ENCODE measurements at places on chromosomes 3 and 15.

DNA sequence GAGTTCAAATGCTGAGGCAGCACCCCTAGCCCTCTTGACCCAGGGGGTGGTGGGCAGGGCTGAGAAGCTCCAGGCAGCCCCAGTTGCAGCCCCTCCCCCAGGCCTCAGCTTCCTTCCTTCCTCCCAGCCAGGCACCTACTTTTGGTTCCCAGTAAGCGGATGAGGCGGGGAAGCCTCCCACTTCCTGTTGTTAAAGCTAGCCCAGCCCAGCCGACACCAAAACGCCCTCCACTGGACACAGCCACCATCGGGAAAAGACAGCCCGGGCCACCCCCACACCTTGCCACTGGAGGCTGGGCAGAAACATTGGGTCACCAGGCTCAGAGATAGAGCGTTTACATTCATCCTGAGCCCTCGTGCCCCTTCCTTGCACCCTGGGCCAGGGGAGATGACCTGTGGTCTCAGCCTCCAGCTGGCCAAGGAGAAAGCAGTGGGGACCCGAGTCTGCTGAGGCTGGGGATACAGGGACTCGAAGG, 3.5 kb downstream of the DUSP7 start:
- peak; percentile 92 for DNase-seq

GRCh38 chr15:43775411-43775965, 1.3 kb downstream of the ELL3 start:
- DNase-seq, result peak; percentile 45

DNA sequence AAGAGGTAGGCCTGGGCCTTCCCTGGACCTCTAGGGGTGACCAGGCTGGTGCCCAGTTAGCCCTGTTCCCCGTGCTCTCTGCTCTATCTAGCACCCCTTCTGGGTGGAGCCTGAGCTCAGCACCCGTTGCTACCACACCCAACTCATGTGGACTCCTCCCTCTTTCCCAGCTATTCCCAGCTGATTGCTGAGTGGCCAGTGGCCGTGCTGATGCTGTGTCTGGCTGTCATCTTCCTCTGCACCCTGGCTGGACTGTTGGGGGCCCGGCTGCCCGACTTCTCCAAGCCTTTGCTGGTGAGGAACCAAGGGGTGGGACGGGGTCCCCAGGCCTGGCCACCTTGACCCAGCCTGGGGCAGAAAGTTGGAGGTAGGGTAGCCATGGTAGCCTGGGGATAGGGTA, 6.2 kb downstream of the DISP2 start:
- no peak for DNase-seq

DNA sequence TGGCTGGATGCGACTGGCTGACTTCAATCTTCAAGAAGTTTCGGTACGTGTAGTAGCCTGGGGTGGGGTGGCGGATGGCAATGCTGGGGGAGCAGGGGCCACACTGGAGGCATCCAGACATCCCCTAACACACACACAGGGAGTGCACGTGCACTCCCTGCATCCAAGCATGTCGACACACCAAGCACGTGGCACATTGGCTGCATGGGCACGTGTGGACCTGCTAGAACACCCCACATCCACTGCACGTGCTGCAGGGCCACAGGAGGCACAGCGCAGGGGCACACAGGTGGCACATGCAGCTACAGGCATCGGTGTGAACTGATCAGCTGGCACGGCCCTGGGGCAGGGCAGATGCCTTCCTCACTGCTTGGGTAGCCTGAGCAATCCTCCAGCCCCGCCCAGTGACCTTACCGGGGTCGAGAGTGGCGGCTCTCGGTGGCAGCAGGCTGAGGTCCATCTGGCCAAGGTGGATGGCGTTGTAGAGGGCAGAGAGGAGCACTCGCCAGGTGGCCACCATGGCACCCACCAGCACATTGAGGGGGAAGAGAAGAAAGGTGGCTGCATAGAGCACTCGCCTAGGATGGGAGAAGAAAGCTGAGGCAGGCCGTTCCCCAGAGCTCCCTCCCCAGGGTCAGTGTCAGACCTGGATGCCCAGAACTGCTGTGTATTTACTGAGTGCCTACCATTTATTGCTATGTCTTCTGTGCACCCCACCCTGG, 7.5 kb downstream of the ISLR start:
- no peak for DNase-seq

GRCh38 chr3:55556619-55557537, 69.8 kb upstream of the WNT5A start:
- peak; percentile 51 for DNase-seq

GRCh38 chr3:25103391-25103790, 324.7 kb upstream of the RARB start:
- peak; percentile 11 for DNase-seq

Data from muscle of leg (tissue), 16 donors.